ENCODE measurements at places on chromosomes 2 and 18. TPM values are rescaled to one million over a fixed set of nuclear protein-coding genes. Genes with fewer than 3 reads are reported as not detected.
A peak's percentile ranks its signal among the peaks of the same experiment; 100 is the strongest.

ALPG gene
- 1.2 TPM for total RNA-seq

DNA sequence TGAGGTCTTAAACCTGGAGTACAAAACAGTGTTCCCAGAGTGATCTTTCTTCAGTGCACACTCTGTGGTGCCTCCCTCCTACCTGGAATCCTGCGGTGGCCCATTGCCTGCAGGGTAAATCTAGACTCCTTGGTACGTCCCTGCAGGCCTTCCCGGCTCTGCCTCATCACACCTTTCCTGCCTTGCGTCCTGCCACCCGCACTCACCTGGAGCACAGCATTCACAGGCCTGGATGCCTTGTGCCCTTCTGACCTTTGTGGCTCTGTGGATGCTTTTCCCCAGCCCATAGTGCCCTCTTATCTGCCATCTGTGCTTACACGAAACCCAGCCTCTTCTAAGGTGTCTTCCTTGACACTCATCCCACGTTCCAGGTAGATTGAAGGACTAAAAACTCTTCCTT, 62.7 kb downstream of the PRKRA start:
- H3K27me3 ChIP-seq, result no peaks in the 10 kb centered on the region
- no peak overlapping the region for H3K27ac ChIP-seq
- DNase-seq, result no peak
- H3K4me1 ChIP-seq, result no peaks in the 10 kb centered on the region
- no peak overlapping the region for H3K4me3 ChIP-seq

GRCh38 chr2:28652217-28652616, 99.4 kb upstream of the PPP1CB start:
- H3K27me3 ChIP-seq, result no peaks in the 10 kb centered on the region
- H3K36me3 ChIP-seq, result no peaks in the 10 kb centered on the region
- DNase-seq, result no peak
- H3K4me1 ChIP-seq, result peaks cover 72% of the 10 kb centered on the region
- H3K4me3 ChIP-seq, result no peak overlapping the region
- peak overlapping the region; percentile 31 for H3K27ac ChIP-seq

COL4A3 gene
- 2.2 TPM for total RNA-seq

AQP12A gene
- total RNA-seq, result not detected
